SK-N-MC (cell line): ENCODE measurements at places on chromosomes 4 and X.

DNA sequence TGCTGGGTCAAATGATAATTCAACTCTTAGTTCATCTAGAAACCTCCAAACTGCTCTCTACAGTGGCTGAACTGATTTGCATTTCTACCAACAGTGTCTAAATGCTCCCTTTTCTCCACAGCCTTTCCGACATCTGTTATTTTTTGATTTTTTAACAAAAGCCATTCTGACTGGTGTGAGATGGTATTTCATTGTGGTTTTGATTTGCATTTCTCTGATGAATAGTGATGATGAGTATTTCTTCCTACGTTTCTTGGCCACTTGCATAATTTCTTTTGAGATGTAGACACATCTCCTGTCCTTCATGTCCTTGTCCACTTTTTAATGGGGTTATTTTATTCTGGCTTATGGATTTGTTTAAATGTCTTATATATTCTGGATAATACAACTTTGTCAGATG is 298.2 kb upstream of the ARSJ start:
- no peak for DNase-seq

DNA sequence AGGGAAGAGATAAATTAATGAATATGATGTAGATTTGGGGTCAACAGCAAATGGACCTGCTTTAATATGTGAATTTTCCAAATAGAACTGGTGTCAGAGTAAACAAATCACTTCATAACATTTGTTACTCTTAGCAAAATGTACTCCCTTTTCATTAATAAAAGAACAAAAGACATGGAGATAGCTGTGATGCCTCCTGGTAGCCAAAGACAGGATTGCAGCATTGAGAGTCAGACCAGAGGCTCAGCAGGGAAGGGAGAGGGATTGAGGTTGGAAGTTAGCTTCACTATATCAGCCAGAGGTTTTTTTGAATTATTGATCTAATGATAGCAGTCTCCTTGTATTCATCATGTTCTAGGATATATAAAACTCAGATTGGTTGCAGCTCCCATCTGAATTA is 17.4 kb upstream of the RAB40A start:
- no peak for DNase-seq

DNA sequence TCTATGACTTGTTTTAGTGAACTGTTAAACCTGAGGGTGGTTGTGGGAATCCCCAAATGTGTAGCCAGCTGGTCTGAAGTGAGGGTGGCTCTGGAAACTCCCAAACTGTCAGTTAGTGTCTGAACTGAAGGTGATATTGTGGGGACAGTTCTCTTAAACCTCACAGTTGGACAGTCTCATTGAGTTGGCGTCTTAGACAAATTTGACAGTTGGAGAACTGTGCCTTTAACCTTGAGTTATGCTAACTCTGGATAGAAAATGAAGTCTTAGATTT is 20.7 kb upstream of the CTSO start:
- no peak for DNase-seq

DNA sequence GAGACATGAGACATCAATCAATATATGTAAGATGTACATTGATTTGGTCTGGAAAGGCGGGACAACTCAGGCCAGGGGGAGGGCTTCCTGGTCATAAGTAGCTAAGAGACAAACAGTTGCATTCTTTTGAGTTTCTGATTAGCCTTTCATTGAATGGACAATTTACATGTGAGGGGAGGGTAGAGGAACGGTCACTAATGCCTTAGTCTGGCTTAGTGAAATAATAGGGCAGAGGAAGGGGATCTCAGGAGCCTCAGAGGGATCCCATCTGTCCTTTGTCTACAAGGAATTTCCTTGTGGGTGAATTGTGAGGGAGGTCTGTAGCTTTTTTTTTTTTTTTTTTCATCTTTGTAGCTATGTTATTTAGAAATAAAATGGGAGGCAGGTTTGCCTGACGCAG is 88.3 kb downstream of the GK start:
- DNase-seq = no peak
